Purkinje cell (primary cell): ENCODE measurements at places on chromosomes 5 and 9. TPM values are rescaled to one million over a fixed set of nuclear protein-coding genes. Genes with fewer than 3 reads are reported as not detected.

ABCA2 gene
- 0.60 and 0.74 TPM in 2 replicates for polyA plus RNA-seq

TUT7 gene
- 8.2 and 10.5 TPM in 2 replicates for polyA plus RNA-seq

DIPK1B gene
- 9.0 and 15.5 TPM in 2 replicates for polyA plus RNA-seq

RGS3 gene
- 0.83 TPM in 1 of 2 replicates, not detected in the other for polyA plus RNA-seq

GFRA3 gene
- 2.5 and 6.5 TPM in 2 replicates for polyA plus RNA-seq

DDX4 gene
- polyA plus RNA-seq, result not detected in 2 replicates

BTNL9 gene
- polyA plus RNA-seq, result not detected in 2 replicates

ESM1 gene
- not detected in 2 replicates for polyA plus RNA-seq

DIMT1 gene
- 62.4 and 65.7 TPM in 2 replicates for polyA plus RNA-seq

PCDHB4 gene
- polyA plus RNA-seq, result 6.0 and 16.8 TPM in 2 replicates
